ENCODE measurements at places on chromosomes 1 and 21.

GRCh38 chr1:202815120-202815519 is 4.4 kb downstream of the PCAT6 start:
- no peak for DNase-seq

DNA sequence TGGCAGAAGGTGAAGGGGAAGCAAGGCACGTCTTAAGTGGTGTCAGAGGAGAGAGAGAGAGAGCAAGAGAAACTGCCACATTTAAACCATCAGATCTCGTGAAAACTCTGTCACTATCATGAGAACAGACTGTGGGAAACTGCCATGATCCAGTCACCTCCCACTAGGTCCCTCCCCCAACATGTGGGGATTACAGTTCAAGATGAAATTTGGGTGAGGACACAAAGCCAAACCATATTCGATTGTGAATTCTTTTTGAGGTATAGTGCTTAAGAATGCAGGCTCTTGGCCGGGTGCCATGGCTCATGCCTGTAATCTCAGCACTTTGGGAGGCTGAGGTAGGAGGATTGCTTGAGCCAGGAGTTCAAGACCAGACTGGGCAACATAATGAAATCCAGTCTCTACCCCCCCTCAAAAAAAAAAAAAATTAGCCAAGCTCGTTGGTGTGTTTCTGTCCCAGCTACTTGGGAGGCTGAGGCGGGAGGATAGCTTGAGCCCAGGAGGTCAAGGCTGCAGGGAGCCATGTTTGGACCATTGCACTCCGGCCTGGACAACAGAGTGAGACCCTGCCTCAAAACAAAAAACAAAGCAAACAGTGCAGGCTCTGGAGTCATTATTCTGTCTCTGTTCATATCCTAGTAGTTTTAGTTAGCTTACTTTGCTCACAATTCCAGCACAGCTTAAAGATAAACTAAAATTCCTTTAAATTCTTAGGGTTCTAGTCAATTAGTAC is 6.0 kb downstream of the ZCCHC17 start:
- no peak for DNase-seq

DNA sequence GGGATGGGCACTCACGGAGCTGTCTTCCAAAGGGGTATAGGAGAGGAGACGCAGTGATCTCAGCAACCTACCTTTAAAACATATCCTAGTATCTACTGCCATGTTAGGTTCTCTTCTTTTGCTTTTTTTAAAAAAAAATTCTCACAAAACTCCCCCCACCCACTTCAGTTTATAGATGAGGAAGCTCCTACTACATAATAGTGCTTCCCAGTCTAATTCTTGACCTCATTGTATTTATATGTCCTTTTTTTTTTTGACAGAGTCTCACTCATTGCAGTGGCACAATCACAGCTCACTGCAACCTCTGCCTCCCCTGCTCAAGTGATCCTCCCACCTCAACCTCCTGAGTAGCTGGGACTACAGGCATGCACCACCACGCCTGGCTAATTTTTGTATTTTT is 99.9 kb downstream of the OSBPL9 start:
- no peak for DNase-seq

- no peak for DNase-seq
These were observed 12.8 kb downstream of the EIF2B3 start for GRCh38 chr1:44973645-44974044.

- DNase-seq: no peak
These were observed 51.4 kb downstream of the NGF start for GRCh38 chr1:115286431-115287205.

- DNase-seq: no peak
These were observed 173.3 kb upstream of the EDN2 start for GRCh38 chr1:41657679-41658295.

- no peak for DNase-seq
These were observed 94.1 kb downstream of the NMNAT2 start for GRCh38 chr1:183323849-183324683.

DNA sequence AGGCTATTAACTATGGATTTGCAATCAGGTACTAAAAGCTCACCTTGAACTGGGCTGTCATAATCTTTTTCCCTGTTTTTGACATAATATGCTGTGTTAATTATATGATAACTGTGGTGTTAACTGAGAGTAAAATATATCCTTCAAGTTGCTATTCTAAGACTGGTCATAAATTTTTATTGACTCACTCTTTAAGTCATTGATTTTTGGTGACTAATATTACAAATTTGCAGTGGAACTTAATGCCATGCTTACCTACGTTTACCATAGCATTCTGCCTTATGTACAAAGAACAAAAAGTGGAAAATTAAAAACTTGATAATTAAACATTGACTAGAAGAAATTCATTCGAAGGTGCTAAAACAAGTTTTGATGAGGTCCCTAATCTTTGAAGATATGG is 872.4 kb downstream of the BRINP3 start:
- DNase-seq: no peak

GRCh38 chr1:204712708-204713430 is 27.3 kb upstream of the LRRN2 start:
- no peak for DNase-seq

DNA sequence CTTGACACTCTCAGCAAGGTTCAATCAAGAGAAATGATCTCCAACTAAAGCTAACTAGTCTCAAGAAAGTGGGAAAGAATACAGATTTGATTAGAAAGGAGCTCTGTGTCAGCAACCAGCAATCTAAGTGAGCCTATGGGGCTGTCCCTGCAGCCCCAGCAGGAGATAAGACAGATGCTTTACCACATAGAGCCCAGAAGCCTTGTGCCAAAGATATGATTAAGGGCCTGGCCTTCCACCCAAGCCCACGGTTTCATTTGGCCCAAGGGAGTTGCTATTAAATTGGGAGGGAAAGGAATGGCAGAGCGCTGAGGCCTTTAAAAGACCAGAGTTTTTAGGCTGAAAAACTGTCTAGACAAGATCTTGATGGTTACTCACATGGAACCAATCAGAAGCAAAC is 74.8 kb downstream of the HLCS start:
- no peak for DNase-seq

GRCh38 chr1:93552741-93553455 is 105.0 kb downstream of the FNBP1L start:
- DNase-seq: peak; percentile 41

- peak; percentile 67 for DNase-seq
These were observed 128.4 kb upstream of the ZC3H11B start for GRCh38 chr1:219741011-219741970.

- no peak for DNase-seq
These were observed 514.5 kb downstream of the NPHP4 start for GRCh38 chr1:5477716-5478115.

DNA sequence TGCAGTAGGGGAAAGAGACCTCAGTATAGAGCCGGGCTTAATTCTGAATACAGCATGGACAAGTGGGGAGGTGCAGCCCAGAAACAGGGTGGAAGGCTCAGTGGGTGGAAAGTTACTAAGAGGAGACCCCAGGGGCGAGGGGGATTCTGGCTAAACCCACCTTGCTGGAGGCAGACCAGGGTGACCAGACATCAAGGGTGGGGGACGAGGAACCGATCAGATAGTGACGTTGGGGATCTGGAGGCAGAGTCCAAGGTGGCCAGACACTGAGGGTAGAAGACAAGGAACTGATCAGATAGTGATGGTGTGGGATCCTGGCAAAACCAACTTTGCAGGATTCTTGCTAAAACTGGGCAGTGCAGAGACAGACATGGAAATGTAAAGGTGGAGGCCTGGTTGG is 36.8 kb downstream of the B3GALT5 start:
- DNase-seq: no peak

DNA sequence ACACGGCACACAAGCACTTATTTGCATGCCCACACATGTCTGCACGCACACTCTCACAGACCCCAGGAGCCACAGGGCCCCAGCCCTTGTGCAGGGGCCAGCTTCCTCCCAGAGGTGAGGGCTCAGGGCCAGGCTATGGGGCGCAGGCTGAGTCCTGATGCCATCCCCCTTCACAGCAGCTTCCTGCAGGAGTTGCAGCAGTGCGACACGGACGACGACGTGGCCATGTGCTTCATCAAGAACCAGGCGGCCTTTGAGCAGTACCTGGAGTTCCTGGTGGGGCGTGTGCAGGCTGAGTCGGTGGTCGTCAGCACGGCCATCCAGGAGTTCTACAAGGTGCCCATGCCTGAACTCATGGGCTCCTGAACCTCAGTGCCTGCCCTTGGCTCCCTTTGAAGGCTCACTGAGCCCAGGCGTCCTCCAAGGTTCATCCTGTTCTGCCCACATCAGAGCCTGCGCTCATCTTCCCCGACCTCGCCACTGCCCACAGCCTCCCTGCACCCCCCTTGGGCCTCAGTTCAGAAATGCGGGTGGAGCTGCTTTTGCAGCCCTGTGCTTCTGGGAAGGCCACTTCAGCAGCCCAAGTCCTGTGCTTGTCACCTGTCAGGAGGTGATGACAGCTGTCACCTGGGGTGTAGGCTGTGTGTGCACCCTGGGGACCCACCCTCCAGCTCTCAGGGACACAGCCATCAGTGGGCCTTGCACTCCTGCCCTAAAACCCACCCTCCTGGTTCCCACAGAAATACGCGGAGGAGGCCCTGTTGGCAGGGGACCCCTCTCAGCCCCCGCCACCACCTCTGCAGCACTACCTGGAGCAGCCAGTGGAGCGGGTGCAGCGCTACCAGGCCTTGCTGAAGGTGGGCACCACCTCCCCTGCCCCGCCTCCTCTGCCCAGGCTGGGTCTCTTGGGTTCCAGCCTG is 66.6 kb downstream of the TRIM11 start:
- DNase-seq: no peak

DNA sequence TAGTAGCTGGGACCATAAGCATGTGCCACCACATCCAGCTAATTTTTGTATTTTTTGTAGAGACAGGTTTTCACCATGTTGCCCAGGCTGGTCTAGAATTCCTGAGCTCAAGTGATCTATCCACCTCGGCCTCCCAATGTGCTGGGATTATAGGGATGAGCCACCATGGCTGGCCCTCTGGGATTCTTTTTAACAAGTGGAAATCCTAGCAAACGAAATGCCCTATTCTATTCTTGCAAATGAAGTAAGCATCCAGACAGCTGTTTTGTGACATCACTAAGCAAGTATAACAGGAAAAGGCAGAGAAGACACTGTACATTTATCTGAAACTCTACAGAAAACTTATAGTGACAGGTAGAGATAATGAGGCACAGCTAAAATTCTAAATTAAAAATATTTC is 86.4 kb downstream of the DDAH1 start:
- peak; percentile 53 for DNase-seq

DNA sequence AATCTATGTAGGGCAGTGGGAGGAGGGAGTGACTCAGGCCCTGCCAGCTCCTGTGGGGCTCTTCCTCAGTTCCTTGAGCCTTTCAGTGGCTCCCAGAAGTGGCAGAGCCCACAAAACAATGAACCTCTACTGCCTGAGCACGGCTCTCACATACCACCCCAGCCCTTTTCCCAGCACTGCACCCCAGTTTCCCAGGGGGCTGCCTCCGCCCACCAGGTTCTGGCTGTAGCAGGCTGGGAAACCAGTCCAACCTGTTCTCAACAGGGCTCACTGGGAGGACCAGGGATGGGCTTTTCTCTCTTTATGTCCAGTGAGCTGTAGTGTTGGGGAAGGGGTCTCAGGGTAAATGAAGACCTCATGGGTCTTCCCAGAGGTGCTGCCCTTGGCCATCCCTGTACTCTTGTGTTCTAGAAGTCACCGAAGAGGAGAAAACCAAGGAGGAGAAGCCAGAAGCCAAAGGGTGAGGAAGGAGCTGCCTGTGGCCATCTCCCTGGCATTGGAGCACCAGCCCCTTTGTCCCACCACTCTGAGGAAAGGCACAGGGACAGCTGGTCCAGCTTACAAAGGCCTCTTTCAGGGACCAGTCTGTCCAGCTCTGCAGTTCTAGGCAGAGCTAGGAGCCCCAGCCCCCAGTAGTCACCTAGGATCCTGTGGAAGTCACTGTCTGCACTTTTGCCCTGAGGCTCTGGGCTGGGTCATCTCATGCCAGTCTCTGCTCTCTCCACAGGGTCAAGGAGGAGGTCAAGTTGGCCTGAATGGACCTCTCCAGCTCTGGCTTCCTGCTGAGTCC is 3.5 kb downstream of the MARCKSL1 start:
- DNase-seq: no peak

GRCh38 chr1:61400131-61400770 is 317.9 kb downstream of the NFIA start:
- DNase-seq: no peak

DNA sequence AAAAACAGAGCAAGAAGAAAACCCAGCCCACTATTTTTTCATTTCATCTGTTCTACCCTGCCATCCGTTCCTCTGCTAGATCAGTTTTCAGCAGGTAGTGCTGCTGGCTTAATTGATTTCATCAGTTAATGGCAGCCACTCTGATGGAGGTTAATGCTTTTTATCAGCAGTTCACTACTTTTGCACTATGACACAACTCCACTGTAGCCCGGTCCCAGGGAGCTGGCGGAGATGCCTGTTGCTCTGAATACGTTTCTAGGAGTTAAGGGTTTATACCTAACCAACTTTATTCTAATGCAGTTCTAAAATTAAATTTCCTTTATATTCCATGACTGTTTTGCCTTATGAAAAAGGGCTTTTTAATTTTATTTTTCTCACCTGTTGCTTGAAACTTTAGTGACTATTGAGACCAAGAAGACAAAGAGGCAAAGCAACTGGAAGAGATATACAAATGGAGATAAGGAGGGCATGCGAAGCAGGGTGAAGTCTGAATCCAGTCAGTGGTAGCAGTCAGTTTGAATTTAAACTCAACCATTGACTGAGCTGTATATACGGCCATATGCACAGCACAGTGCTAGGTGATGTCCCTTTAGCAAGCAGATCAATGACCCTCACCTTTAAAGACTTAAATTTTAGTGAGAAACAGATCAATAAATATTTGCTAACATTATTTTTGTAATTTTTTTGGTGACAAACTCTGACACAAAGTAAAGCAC is 477.9 kb downstream of the LMO4 start:
- DNase-seq: no peak

DNA sequence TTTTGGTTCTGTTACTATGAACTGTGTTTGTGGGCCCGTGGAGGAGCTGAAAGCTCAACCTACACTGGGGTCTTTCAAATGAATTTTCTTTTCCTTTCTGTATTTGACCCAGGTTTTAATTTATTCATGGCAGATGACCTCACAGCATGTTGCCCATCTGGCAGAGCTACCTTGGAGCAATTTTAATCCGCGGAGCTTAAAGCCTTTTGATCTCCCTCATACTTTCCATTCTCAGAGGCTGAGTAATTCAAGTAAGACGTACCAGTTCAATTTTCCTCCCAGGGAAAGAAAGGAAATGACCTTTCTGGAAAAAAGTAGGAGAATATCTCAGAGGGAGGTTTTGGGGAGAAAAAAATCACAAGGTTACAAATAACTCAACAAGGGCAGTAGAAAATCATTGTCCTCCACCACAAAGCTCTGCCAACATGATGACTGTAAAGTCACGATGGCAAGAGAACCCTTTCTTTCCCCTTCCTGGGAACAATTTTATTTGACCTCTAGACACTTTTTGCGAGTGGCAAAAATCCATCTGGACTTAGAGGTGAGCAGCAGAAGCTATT is 21.6 kb upstream of the PCP4 start:
- peak; percentile 56 for DNase-seq

GRCh38 chr21:38341546-38342012 is 84.8 kb downstream of the KCNJ15 start:
- DNase-seq: no peak

DNA sequence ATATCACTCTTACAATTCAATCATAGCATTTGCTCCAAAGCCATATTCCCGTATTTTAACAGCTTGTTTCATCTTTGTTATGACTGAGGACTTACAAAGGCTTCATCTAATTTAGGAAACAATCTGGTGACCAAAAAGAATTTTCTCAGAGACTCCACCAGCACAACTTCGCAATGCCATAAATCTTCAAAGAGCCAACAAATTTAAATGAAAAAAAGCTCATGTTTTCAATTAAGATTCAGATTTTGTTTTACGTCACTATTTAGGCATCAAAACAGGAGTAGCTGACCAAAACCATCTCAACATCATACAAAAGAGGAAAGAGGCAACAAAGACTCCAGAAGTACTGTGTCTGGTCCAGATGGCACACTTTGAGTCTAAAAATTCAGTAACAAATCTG is 373.3 kb downstream of the TTLL7 start:
- DNase-seq: no peak

All from muscle of leg (tissue), 16 donors.